ENCODE measurements at places on chromosomes 6 and 20. TPM values are rescaled to one million over a fixed set of nuclear protein-coding genes. Genes with fewer than 3 reads are reported as not detected.

GRCh38 chr6:40900791-40901190, 138.2 kb downstream of the UNC5CL start:
- DNase-seq: no peak

GRCh38 chr20:57811374-57812020, 101.7 kb upstream of the PMEPA1 start:
- no peak for DNase-seq

- no peak for DNase-seq
Observed at GRCh38 chr6:44401138-44401537, 13.6 kb downstream of the CDC5L start.

PLEKHG1 gene
- 42.3 TPM for total RNA-seq

DNA sequence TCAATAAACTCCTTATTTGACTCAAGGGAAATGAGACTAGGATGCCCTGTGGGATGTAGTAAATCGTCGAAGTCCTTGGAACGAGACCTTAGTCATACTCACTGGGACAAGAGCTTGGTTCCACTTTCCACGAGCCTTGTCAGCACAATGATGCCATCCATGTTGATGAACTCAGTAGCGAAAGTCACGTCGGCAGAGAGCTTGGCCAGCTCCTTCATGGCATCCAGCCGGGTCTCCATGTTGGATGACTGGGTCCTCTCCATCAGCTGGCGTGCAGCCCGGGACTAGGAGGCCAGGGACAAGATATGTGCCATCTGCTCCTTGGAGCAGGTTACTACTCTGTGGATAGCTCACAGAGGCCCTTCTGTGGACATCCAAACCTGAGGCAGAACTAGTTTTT, 17.5 kb downstream of the ELMO2 start:
- DNase-seq: no peak

BMP7 gene
- total RNA-seq: not detected

DNA sequence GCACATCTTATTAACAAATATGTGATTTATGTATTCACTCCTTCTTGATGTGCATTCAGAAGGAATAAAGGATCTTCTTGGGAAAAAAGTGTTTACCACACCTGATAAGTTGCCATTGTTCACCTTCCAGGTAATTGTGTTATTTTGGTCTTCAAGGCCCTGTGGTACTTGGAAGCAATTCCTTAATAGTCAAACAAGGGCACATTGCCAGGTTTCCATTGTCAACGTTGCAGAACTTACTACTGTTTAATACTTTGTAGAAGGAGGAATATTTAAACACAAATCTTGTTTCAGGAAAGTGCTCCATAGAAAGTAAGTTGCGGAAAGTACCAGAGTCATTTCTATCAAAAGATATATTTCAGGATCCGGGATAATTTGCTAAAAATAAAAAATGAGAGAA, 129.5 kb upstream of the SGK1 start:
- DNase-seq: peak; percentile 76

DNA sequence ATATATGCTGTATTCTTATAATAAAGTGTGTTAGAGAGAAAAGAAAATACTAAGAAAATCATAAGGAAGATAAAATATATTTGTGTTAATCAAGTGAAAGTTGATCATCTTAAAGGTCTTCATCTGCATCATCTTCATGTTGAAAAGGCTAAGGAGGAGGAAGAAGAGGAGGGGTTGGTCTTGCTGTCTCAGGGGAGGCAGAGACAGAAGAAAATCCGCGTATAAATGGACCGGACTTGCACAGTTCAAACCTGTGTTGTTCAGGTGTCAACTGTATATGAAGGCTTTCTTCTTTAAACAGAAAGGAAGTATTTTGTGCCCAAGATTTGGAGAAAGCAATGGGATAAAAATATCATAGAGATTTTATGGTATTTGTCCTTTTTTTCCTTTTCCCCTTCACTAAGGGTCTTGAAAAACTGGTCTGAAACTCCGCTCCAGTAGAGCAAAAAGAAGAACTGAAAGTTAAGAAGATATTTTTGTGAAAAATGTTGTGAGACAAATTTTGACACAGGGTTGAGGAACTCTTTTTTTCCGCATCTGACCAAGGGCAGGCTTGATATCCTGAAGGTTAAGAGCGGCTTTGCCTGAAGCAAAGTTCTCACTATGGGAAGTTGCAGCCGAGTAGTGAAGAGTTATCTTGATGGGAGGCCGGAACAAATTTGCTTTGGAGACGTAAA, 350.7 kb downstream of the LAMA2 start:
- no peak for DNase-seq

DNA sequence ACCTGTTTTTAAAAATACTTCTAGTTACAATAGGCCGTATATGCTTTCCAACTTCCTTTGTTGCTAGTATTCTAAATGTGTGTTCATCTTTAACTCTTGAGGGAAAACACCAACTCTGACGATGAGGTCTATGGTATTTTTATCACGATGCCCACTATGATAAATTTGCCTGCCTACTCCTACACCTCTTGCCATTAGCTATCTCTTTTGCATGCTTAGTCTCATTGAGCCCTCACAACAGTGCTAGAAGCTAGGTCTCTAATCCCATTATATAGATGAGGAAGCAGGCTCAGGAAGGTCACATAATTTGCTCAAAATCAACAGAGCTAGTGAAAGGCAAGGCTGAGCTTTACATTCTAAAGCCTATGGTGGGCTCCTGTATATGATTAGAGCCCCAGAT, 13.2 kb downstream of the AAR2 start:
- no peak for DNase-seq

DNA sequence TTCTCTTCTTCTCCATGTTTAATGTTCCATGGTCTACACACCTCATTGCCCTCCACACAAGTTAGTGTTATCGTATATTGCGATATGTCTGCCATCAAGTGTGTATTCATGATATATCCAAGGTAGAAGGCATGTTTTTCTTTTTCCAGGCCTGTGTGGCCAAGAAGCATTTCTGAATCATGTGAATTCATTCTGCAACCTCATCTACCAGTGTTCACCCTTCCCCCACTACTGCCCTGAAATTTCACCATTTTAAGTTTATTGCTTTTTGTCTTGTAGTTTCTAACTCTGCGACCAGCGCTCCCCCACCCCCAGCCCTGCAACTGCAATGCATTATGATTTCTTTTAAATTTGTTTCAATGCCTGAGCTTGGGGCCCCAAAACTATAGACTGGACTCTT, 618.0 kb upstream of the FLRT3 start:
- no peak for DNase-seq

LGSN gene
- not detected for total RNA-seq

GRCh38 chr6:139577763-139578604, 203.5 kb upstream of the CITED2 start:
- no peak for DNase-seq

PLN gene
- total RNA-seq: not detected

DNA sequence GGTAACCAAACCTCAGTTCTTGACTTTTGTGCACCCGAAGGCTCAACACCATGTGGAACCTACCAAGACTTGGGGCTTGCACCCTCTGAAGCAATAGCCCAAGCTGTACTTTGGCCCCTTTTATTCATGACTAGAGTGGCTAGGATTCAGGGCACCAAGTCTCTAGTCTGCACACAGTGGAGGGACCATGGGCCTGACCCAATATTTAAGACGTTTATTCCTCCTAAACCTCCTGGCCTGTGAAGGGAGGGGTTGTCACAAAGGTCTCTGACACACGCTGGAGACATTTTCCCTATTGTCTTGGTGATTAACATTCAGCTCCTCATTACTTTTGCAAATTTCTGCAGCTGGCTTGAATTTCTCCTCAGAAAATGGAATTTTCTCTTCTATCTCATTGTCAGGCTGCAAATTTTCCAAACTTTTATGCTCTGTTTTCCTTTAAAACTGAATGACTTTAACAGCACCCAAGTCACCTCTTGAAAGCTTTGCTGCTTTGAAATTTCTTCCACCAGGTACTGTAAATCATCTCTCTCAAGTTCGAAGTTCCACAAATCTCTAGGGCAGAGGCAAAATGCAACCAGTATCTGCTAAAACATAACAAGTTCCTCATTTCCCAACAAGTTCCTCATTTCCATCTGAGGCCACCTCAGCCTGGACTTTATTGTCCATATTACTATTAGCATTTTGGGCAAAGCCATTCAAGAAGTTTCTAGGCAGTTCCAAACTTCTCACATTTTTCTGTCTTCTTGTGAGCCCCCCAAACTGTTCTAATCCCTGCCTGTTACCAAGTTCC, 481.4 kb upstream of the BTBD3 start:
- no peak for DNase-seq

NKAPL gene
- 1.1 TPM for total RNA-seq

DNA sequence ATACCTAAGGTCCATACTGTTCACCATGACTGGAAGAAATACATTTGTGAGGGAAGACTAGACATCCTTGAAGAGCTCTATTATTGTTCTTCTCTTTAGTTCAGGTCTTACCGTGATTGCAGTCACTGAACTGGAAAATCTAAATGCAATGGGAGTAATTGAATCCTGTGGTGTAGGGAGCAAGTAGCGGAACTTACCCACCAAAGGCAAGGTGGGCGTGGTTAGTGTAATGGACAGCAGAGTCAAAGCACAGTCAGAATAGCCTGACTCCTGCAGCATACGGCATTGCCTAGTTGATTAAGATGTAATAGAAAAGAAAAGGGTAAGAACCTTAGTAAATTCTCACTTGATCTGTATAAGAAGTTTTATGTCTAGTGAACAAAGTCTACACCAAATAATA, 679.7 kb upstream of the EPHA7 start:
- no peak for DNase-seq

GRCh38 chr20:59013959-59014608, 5.1 kb upstream of the TUBB1 start:
- no peak for DNase-seq

- peak; percentile 68 for DNase-seq
Observed at GRCh38 chr6:16168858-16169257, 40.0 kb downstream of the MYLIP start.

DNA sequence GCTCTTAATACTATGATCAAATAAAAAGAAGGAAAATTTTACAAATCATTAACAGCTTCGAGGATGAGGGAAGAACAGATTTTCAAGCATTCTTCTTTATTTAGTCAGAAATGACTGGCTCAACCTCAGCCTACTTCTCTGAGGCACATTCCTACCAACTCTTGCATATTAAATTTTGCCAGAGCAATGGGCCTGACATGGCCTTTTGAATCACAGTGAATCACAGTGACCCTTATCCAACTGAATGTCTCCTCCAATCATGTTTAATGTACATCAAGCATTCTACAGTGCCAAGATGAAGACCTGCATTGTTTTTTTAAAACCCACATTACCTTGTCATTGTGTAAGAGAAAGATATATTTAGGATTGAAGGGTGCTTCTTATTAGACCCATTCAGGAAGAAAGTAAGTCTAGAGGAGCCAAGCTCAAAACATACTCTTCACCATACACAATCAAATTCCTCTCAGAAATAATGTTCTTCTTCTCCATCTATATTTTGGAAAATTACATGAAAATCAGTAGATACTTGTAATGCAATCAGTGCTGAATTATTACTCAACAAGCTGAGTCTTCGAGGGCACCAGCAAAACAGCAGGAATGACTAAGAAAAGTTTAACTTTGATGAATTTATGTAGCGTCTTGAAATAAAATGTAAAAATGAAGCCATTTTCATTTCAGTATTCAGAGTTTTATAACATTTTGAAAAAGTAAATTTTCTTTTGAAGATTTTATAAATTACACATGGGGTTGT, 44.1 kb upstream of the MOXD1 start:
- no peak for DNase-seq

DNA sequence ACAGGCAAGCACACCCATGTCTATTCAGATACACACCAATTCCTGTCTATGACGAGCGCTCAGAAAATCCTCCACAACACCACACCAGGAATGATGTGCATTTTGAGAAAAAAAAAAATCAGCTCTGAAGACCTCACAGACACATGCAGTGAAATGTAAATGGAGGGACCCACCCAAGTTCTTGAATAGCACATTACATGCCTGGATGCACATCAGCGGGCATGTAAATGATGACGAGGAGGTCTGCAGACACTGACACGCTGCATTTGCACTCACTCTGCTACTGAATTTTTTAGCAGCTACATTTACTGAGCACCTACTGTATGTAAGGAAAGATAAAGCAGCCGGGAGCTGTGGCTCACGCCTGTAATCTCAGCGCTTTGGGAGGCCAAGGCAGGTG, 14.7 kb downstream of the NRSN2 start:
- DNase-seq: no peak

PRDM13 gene
- total RNA-seq: not detected

DNA sequence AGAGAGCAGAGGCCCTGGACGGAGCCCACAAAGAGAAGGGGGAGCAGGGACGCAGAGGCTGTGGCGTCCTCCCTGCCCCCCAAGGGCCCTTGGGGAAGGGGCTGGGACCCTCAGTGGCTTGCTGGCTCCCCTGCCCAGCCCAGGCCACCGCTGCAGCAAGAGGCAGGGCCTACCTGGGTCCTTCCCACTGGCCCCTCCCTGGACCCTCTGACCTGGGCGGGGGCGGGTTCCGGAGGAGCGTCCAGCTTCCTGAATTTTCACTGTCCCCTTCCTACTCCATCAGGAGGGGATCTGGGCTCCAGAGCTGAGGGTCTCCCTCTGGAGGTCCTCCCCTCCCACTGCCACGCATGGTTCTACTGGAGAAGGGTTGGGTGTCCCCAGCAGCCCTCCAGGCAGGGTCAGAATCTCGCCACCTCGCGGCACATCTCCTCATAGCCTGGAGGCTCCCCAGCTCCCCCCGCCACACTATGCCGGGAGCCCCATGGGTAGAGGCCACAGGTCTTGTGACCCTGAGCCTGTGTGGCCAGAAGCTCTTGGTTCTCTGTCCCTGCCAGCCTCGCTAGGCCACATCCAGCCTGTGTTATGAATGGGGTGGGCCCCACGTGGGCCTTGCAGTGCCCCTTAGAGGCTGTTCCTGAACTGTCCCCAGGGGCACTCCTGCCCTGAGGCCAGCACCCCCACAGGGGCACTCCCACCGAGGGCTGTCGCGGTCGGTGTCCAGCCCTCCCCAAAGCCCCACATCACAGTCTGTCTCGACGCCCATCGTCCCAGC, 1.0 kb upstream of the SOX18 start:
- DNase-seq: no peak
